ENCODE measurements at places on chromosomes 4 and X. TPM values are rescaled to one million over a fixed set of nuclear protein-coding genes. Genes with fewer than 3 reads are reported as not detected.

DNA sequence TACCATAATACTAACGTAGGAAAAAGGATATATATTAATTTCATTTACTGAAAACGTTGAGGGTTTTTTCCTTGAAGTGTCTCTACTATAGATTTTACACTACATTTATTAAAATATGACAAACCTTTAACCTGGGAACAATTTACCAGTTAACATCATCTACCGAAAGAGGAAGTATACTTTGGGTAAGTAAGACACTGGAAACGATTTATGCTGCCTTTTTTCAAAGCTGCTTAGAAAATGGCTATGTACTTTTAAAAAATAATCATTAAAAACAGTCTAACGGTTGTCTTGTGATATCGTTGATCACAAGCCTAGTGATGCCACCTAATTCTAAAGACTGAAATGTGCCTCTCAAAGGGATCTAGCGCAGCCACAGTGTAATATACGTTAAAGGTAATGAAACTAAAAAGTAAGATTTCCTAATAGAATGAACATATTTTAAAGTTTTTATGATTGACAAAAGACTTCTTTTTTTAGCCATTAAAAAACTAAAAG, 50.4 kb downstream of the STX18 start:
- no peak for DNase-seq

DNA sequence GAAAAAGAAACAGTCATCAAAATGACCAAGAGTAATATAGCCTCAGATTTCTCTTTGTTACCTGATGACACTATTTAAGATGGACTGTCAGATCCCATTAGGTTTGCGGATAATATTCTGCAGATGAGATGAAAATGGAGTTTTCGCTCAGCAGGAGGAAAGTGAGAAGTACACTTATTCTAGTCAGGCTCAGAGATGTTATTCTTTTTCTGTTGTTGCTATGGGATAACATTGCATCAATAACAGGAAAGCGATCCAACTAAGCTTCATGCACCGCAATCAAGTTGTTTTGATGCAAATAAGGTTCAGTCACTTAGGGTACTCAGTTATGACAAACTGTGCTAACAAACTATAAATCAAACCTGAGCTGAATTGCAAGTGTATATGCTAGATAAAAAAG, 415.0 kb downstream of the CCSER1 start:
- DNase-seq = no peak

DNA sequence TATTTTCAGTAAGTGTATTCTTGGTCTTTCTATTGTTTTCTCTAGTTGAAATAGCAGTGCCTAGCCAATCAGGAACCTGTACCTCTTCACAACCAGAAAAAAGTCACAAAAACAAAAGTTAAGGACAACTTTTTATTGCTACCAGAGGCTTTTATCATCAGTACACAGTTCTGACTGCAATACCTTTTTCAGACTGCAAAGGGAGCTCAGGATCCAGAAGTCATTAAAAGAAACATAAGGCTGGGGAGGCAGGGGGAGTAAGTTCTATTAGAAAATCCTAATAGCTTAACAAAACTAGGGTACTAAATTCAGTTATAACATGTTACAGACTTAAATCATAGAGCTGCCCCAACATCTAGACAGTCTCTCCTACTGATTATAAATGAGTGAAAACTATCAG, 28.8 kb downstream of the CCNI start:
- DNase-seq = no peak

DNA sequence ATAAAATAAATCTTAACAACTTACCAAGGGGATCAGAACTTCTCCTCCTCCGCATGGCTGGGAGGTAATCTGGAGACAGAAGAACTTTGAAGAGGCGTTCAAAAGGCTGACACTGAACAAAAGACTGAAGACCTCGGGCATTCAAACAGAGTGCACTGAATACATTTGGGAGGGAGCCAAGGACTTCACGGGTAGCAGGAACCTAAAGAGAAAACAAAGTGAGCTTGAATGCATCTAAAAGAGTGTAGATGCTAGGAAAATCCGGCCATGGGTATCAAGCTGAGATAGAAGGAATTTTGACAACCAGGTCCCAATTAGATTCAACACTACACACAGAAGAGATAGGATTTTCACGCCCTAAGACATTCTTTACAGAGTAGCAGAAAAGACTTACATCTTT, 69.6 kb downstream of the HUWE1 start:
- no peak for DNase-seq

Gene FANCB
- 11.3 TPM for total RNA-seq
